Activated CD4-positive, alpha-beta T cell treated with anti-CD3 and anti-CD28 coated beads, Interleukin-2, amount 50 U/mL, for 48 hours (primary cell): ENCODE measurements at places on chromosomes 1 and 21.

DNA sequence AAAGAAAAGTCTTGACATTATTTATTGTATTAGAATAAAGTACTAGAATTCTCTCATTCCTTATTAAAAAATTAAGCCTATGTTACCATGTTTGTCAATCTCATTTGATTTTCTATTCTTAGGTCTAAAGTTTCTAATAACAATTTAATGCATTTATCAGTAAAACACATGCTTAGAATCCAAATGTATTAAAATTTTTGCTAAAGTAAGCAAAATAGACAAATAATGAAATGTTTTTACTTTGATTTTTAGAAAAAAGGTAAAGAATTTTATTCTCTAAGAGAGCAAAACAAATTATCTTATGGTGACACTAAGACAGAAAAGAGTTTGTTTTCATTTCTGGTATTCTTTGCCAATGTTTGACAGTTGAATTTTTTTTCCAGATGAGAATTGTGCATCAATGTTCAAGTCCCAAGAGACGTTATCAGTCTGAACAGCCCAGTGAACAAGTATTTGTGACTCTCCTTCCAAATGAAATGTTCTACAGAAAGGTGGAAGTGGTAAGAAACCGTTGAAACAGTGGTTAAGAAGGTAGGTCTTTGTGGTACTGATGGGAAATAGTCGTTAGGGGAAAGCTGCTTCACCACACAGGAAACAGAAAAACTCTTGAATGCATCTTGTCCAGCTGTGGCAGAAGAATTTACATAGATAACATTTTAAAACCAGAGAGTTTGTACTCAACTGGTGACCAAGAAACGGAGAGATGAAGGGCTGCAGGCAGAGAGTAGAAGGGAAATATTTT lies 402.5 kb downstream of the PTPRC start:
- DNase-seq = no peak

GRCh38 chr1:90724361-90724760 lies 7.3 kb upstream of the BARHL2 start:
- DNase-seq = no peak

- no peak for DNase-seq
These were observed 135.4 kb downstream of the PLXNA2 start for GRCh38 chr1:208108646-208109330.

- no peak for DNase-seq
These were observed 18.6 kb downstream of the PTTG1IP start for GRCh38 chr21:44854664-44855446.

GRCh38 chr1:106620521-106620954 lies 435.9 kb upstream of the PRMT6 start:
- no peak for DNase-seq

DNA sequence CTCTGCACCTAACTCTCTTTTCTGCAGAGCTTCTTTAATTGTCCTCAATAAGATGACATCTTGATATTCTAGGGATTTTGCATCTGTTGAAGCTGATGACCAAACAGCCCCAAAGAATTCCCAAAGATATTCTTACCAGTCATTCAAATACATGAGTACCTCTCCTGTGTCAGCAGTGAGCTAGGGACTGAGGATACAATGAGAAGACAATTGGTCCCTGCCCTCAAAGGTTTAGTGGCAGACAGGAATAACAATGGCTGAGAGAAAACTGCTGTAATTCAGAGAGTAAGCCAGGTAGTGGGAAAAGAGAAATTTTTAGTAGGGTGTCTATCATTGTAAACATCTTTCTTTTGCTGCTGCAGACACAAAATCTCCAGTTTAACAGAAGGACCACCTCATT lies 5.9 kb downstream of the MCOLN3 start:
- DNase-seq = no peak

DNA sequence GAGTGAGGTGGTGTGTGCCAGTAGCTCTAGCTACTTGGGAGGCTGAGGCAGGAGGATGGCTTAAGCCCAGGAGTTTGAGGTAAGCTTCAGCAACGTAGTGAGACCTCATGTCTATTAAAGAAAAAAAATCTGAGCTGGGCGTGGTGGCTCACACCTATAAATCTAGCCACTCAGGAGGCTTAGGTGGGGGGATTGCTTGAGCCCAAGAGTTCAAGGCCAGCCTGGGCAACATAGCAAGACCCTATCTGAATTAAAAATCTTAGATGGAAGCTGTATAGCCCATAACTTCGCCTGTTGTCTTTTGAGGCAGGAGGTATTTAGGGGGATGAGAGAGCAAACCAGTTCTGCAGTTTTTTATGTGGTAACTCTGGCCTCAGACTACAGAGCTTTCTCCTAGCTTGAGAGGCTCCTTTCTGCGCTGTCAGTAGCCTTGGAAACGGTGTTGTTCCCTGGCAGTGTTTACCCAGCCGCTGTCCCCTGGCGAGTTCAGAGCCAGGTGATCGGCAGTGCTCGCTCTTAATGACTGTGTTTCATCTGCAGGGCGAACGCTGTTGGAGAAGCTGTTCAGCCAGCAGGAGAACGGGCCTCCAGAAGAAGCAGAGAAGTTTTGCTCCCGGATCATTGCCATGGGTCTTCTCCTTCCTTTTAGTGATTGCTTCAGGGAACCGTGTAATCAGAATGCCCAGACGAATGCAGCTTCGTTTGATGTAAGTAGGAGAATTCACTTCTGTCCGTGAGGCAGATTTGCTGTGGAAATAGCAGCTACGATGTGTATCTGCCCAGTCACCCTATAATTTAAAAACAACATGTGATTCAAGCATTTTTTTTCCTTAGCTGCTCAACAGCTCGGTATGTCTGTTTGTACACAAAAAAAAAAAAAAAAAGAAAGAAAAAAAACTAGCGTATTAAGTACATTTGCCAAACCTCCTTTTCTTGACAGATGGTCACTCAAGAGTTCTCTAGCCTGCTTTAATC lies 31.2 kb downstream of the FMN2 start:
- DNase-seq = no peak

GRCh38 chr1:89954401-89954800 lies 40.5 kb upstream of the ZNF326 start:
- no peak for DNase-seq

DNA sequence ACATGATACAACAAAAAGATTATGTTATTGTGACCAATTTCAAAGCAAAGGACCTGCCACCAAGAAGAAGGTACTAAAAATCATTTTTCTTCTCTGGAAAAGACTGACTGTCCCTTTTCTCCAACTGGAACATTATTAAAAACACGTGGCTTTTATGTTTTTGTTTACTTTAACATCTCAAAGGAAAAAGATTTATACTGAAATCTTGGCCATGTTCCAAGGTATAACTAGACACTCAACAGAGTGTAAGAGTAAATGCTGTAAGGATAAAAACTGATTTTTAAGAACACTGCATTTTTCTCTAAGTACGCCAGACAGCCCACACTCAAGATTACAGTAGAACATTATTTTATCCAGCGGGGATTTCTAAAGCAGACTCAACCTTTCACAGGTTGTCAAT lies 62.1 kb downstream of the BRWD1 start:
- no peak for DNase-seq

DNA sequence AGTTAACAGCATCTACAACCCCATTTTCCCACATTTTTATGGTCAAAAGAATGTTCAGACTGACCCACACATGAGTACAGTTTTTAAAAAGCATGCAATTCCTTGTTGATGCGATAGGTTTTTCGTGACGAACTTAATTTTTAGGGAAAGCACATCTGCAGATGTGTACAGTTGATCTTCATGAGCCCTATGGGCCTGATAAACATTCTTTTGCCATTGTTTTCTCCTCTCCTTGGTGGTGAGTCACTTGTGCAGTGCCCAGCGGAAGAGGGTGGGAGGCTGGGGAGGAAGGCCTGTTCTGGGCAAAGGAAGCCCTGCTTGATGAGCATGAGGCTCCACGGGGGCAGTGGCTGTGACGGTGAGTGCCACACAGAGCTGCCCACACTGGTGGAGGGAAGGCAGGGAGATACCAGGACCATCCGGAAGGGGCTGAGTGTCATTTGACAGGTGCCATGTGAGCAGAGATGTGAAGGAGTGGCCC lies 5.3 kb downstream of the ARF1 start:
- DNase-seq = no peak

DNA sequence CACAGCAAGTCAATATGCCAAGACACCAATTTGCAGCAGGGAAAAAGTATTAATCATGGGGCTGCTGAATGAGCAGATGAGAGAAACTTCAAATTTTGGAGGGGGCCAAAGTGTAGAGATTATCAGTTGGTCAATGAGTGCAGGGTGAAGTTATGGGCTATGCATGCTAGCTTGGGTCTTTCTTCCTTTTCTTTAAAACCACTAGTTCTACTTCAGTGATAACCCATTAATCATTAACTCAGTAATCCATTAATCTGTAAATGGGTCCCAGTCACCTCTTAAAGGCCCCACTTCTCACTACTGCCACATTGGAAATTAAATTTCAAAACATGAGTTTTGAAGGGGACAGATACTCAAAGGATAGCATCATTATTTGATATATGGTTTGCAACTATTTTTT lies 688.6 kb upstream of the ADGRL4 start:
- DNase-seq = no peak

DNA sequence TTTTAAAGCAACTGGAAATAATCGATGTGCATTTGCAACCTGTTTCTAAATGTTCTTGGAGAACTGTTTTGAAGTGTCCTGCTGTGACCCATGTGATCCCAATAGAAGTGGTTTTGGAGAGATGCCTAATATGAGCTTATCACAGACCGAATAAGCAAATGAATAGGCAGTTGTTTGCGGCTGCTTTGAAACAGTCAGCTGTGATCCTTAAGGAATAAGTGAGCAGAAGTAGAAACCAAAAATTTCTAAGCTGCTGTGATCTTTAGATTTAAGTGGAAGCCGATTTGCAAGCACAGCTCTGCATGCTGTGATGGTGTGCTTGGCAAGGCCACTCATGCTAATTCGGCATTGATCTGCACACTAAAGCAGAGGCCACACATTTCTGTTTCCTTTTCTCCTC lies 329.5 kb upstream of the DUSP10 start:
- no peak for DNase-seq

DNA sequence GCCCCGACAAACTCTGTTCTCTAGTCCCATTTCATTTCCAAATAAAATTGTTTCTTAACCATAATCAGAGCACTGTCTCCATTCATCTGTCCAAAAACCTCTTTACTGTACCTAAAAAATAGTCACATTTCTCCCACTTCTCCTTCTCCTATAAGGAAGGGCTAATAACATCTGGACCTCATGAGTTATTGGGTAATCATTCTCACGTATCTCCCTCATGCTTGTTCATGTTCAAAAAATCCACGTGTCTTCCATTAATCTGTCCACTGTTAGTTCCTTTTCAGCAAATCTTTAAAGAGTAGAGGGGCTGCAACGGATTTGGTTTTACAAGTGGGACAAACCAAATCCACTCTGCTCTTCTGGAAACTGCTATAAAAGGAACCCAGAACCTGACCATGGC lies 1418.8 kb downstream of the MRPL39 start:
- DNase-seq = no peak

GRCh38 chr1:207097871-207098324 lies 6.1 kb upstream of the C4BPA start:
- peak; percentile 51 for DNase-seq

GRCh38 chr1:241012708-241013340 lies 344.2 kb downstream of the RGS7 start:
- no peak for DNase-seq

- no peak for DNase-seq
These were observed 109.7 kb upstream of the ZBTB40 start for GRCh38 chr1:22341791-22342605.

- DNase-seq = no peak
These were observed 32.4 kb upstream of the SCCPDH start for GRCh38 chr1:246691622-246692495.

- no peak for DNase-seq
These were observed 130.9 kb downstream of the FGGY start for GRCh38 chr1:59427784-59428183.

DNA sequence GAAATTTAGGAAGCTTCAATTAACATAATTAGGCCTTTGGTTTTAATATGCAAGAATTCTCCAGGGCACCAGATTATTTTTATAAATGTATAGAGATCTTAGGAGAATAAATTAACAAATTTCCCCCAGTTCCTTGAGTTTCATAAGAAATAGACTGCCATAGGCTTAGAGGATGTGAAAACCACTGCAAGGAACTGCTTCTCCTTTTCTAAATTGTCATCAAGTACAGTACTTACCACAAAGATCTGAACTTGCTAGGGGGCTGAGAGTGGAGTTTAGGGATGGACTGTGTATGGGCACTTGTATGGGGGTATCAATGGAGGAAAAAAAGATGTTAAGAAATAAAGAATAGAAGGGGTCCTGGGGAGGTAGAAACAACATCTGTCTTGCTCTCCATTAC lies 31.1 kb downstream of the LHX8 start:
- DNase-seq = no peak

- DNase-seq = peak; percentile 65
These were observed 47.5 kb upstream of the CRNN start for GRCh38 chr1:152461544-152461943.

DNA sequence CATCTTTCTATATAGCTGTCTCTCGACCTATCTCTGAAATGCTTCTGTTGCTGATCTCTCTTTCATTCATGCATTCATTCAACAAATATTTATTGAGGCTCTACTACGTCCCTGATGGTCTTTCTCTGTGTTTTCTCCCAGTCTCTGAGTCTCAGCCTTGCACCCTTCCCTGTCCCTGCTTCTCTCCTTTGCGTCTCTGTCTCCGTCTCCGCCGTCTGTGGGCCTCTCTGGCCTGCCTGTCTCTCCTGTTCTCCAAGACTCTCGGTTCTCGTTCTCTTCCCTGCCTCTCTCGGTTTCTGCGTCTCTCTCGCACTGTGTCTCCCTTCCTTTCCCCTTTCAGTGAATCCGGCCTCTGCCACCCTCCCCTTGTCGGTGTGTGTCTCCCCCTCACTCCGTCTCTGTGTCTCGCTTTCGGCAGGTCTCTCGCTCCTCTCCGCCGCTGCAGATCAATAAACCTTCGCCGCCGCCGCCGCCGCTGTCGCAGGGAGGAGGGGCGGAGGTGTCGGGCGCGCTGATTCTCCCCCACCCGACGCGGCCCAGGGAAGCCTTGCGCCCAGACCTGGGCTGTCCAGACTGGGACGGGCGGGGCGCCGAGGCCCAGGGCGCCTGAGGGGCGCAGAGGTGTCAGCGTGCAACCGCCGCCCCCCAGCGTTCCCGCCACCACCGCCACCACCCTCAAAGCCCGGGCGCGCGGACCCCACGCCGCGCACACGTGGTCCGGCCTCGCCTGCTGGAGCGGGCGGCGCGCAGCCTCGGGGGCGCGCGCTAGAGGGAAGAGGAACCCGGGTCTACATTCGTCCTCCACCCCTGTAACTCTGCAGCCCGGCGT lies 3.0 kb downstream of the EFNA3 start:
- DNase-seq = peak; percentile 51
